Stimulated activated naive CD4-positive, alpha-beta T cell treated with Interleukin-2 at 50 U/mL for 16 hours (primary cell): ENCODE measurements at places on chromosomes 13 and 19.

DNA sequence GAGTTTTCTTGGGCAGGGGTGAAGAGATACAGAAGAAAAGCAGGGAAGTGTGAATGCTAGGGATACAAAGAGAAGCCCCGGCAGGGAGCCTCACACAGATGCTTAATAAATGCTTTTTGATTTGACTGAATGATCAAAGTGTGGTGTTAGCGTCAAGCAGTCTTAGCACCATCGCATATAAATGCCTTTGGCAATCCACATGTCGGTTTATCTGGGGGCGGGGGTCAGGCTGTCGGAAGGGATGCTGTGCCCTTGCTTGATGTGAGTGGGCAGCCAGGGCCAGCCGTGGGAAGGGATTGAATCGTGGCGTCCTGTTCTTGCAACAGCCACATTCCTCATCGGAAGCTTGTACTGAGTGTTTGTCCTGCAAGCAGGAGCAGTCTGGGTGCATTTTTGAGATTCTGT, 173.1 kb downstream of the LACC1 start:
- DNase-seq: no peak

DNA sequence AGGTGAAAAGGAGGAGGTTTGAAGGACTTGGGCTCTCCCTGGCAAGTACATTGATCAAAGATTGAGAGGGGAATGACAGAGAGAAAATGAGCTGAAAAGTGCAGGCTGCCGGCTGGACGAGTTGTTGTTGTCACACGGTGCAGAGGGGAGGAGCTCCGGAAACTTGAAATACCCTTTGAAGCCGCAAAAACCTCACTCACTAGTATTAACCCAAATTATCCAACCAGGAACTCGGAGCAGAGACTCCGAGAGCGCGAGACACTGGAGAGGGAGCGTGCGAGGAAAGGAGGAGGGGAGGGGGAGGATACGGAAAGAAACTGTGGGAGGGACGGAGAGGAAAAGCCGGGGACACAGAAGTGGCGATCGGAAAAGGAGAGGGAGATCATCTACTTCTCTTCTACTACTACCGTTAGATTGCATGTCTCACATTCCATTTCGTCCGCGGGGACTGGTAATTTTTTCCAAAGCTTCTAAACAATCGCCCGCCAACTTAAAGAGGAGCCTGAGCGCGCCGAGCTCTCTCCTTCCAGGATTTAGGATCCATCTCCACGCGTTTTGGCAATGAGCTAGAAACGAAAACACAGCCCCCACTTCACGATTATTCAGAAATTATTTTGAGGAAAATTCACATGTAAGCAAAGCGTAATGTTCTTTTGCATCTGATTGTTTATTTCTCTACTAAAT, at the start of gene DACH1:
Gene DACH1 (minus strand): TSS at position 74 of the 684 bp plus-strand sequence.
- DNase-seq: no peak

- DNase-seq: no peak
Observed at GRCh38 chr13:105928048-105928447, 607.4 kb downstream of the EFNB2 start.

DNA sequence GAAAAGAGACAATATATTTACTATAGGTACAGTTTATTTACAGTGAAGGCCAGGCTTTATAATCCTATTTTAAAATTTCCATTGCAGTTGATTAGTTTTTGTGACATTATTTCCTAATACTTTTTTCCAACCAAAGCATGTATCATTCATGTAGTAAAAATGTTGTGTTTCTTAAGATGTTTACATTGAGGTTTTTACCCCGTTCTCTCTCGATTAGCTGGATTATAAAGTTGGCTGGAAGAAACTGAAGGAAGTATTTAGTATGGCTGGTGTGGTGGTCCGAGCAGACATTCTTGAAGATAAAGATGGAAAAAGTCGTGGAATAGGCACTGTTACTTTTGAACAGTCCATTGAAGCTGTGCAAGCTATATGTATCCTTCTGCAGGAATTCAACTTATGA, 21.2 kb downstream of the HNRNPM start:
- no peak for DNase-seq

DNA sequence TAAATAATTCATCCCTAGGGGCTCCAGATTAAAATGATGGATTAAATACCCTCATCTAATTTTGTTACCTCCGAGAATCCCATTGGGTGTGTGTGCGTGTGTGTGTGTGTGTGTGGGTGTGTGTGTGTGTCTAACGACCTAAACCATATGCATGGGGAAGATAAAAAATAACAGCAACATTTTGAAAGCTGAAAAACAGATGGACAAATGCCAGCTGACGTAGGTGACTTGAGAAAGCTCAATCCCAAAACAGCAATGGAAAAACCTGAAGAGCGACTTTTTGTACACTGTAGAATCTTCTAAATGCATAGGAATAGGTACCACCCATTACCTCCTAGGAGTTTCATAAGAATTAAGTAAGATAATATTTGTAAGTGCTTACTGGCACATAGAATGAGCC, 8.7 kb upstream of the RPL21 start:
- DNase-seq: no peak

DNA sequence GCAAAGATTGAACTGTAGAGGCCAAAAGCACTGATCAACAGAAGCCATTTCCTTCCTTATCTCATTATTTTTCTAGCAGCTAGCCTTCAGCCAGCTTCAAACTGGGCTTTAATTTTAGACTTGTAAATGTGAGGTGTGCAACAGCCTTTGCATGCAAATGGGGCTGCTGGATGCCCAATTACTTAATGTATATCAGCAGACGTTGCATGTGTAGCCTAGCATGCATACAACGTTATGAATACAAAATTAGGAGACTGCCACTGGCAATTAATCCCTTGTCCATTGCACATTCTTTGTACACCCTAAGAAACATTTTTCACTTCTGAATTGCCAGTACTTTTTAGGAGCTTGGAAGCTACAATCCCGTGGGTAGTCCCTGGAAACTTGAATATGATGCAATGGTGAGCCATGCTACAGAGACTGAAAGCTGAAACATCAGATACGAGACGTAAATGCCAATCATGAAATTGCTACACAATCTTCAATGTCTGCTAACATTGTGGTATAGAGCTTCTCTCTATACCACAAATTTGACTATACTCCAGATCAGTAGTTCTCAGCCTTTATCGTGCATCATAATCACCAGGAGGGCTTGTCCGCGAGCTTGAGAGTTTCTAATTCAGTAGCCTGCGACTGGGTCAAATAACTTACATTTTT, 20.2 kb downstream of the EPSTI1 start:
- DNase-seq: no peak

DNA sequence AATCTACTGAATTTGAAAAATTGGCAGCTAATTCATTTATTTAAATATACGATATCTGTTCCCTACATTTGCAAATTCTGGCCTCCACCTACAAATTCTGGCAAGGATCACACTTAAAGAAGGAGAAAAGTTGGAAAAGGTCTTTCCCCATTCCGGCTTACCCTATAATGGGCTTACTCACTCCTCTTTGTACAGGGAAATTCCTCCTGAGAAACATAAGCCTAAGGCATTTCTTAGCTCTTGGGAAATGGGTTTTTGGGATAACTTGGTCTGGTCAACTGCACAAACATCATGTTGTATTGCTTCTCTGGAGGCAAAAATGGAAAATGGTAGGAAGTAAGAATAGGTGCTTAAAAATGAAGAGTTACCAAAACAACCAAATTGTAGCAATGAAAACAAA, 25.5 kb downstream of the KCTD12 start:
- no peak for DNase-seq

GRCh38 chr13:36131222-36131930, at the start of gene DCLK1:
DCLK1 (minus strand) TSS chr13:36131382.
- no peak for DNase-seq

- no peak for DNase-seq
Observed at GRCh38 chr19:45515807-45516401, 8.6 kb downstream of the VASP start.
